DMS79 treated with DMSO at 0.1 percent for 48 hours (cell line): ENCODE measurements at places on chromosomes 3 and 15.

- DNase-seq: no peak
These were observed 279.8 kb downstream of the ROBO2 start for GRCh38 chr3:77319711-77320110.

DNA sequence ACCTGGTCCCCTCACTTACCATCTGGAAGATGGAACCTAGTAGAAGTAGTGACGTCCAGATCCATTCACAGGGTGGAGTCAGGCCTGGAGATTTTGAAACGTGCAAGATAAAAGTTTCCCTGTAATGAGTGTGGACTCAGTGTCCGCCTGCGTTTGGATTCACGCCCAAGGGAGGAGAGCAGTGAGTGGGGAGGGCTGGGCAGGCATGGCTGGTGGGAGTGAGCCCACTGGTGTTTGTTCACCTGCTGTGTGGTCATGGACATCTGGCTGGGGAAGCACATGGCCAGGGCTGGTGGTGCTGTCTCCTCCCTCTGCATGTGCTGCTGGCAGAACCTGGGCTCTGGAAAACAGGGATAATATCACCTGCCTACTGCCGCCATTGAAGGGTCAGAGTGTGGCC, 37.0 kb downstream of the RLBP1 start:
- DNase-seq: no peak

DNA sequence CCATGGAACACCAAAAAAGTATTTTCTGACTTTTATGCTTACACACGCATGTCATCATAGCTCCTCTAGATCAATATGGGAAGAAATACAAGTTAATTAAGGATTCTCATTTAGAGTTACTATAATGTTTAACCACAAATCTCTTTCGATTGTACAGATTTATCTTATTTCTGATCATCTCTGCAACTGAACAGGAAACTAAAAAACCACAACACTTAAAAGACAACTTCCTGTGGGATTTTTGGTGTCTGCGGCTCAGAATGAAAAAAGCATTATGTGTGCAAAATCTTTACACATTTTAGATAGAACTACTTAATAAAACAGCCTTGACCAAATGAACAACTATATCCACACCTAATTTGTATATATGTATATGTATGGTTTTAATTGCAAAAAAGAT, 3.0 kb upstream of the TJP1 start:
- no peak for DNase-seq

GRCh38 chr3:133161656-133162055, 123.5 kb downstream of the TMEM108 start:
- DNase-seq: peak; percentile 95

- DNase-seq: no peak
These were observed 234.6 kb downstream of the ADAMTS17 start for GRCh38 chr15:100107151-100107550.

- DNase-seq: no peak
These were observed 15.1 kb downstream of the TLNRD1 start for GRCh38 chr15:81015621-81016488.

GRCh38 chr3:141227752-141228151, 3.9 kb upstream of the PXYLP1 start:
- no peak for DNase-seq

GRCh38 chr3:170746175-170746942, 123.6 kb downstream of the RPL22L1 start:
- DNase-seq: no peak

DNA sequence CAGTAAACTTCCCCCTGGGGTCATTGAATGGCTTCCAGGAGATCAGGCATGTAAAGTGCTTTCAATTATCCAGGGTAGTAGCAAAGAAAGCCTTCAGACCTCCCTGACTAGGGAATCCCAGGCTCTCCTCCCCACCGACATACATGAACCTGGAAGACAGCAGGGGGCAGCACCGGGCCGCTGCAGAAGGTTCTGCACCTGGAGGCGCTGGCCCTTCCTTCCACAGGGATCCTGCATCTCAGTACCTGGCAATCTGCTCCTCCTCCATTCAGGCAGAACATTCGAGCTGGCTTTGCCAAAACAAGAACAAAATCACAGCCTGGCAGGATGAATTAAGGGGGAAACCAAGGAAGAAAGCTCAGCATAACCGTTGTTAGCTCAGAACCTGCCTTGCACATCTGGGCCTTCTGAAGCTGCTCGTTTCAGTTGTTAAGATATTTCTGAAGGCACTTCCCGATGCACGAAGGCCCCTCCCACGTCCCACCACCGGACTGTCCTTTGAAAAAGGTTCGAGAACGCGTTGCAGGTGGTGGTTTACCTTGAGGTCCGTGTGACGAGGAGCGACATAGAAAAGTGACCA, 237.7 kb downstream of the SLCO3A1 start:
- DNase-seq: peak; percentile 50

- no peak for DNase-seq
These were observed 276.5 kb upstream of the KCNMB2 start for GRCh38 chr3:178259703-178260102.

DNA sequence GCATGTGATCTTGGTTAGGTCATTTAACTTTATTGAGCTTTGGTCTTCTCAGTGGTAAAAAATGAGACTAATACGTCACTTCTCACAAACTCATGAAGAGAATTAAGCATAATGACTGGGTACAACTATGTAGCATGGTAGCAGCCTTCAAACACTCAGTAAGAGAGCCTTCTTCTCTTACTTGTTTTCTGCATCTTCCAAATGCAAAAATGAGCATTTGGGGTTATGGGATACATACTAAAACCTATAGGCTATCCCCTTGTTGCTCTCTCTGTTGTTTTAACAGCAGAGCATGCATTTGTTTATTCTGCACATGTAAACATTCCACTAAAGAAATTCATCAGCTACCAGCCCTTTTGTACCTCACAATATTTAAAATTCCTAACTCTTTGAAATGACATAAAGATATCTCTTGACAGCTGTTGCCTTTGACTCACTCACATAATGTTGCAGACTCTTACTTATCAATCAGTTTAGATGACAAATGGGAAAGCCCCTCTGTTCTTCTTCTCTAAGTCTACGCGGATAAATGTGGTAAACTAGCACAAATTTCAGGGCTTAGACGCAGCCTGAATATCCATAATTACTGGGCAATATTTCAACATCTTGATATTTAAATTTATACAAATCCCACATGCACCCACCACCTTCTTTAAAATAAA, 327.3 kb upstream of the SATB1 start:
- no peak for DNase-seq

GRCh38 chr3:47852604-47853602, 50.0 kb downstream of the DHX30 start:
- no peak for DNase-seq

- no peak for DNase-seq
These were observed 27.5 kb downstream of the BHLHE40 start for GRCh38 chr3:5006755-5007202.

DNA sequence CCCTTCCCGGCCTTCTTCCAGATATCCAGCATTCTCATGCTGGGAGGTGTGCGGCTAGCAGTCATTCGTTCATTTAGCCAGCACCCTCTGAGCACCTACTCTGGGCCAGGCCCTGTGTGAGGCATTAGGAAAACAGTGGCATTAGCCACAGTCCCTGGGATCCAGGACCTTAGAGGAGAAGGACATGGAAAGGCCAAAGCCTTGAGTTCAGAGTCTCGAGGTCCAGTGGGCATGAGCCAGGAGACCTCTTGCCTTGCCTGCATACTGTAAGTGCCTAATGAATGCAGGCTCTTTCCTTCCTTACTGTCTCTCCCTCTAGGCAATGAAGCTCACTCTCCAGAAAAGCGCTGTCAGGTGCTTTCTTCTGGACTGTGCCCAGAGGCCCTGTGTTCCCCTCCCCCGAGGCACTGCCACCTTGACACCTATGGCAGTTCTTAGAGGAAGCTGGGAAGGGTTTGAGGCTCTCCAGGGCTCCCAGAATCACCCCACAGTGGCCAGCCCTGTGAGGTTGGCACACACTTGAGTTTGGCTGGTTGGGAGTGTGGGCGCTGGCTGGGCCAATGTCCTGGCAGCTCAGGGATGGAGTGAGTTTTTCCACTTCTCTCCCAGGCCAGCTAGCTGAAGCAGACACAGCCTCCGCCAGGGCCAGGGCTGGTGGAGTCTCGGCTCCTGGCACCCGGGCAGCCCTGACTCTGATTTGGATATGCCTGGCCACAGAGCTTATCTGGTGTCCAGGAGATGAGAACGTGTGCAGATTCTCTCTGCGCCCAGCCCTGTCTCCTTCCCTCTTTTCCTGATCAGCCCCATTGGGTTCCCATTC, 5.4 kb downstream of the CORO2B start:
- DNase-seq: no peak

DNA sequence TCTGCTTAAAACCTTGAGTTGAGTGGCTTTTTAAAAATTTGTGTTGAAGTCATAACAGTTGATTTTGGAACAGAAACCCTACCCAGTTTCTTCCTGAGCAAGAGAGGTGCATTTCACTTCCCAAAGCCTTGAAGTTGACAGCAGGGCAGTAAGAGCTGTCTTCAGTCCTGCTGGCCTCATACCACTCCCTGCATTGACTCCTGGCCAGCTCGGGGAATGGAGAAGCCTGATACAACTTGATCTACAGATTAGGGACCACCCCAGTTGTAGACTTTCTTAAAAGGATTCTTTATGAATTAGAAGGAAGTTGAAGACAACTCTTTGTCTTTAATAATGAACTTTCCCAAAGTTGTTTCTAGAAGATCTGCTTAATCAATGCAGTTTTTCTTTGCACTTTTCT, 90.6 kb upstream of the FLNB start:
- no peak for DNase-seq

DNA sequence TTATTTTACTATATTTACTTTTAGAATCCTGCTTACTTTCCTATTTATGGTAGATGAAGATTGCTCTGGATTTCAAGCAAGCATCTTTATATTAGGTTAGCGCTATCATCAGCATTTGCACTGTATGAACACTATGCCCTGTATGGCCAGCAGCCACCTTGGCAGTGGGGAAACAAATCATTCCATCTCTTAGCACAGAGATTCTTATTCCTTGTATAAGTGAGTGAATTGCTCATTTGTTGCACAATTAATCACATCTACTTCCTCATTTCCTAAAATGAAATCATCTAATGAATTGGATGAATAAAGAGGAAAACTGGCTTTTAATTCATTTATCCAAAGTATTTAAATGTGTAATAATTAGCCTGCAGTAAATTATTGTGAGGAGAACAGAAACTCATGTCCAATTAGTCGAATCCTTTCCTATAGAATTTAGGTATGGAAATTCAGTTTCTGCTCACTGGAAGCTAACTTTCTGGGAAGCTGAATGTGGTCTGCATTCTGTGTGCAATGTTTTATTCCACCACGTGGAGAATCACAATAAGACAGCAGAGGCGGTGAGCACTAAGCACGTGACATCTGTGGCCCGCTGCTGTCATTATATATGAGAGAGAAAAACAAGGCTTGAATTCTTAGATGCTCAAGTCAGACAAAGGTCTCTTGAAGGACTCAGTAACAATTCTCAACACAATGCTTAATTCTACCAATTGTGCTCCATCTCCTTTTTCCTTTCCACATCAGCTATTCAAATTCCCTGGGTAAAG, 93.4 kb downstream of the PEX5L start:
- DNase-seq: no peak

DNA sequence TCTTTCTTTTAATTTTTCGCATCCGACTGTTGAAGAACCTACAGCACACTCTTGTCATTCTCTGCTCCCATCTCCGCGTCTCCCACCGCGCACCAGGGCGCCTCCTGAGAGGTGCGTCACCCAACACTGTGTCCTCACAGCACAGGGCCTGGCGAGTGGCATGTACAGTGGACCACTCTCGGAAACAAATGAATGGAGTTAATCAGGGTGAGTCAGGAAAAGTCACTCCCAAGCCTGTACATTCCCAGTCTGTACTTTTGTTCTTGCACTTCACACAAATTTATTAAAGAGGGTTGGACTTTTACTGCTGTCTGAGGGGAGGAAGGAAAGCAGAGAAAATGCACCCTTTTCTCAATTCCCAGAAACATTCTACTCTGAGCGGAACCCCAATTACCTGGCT, 625 bp downstream of the COL6A6 start:
- no peak for DNase-seq

DNA sequence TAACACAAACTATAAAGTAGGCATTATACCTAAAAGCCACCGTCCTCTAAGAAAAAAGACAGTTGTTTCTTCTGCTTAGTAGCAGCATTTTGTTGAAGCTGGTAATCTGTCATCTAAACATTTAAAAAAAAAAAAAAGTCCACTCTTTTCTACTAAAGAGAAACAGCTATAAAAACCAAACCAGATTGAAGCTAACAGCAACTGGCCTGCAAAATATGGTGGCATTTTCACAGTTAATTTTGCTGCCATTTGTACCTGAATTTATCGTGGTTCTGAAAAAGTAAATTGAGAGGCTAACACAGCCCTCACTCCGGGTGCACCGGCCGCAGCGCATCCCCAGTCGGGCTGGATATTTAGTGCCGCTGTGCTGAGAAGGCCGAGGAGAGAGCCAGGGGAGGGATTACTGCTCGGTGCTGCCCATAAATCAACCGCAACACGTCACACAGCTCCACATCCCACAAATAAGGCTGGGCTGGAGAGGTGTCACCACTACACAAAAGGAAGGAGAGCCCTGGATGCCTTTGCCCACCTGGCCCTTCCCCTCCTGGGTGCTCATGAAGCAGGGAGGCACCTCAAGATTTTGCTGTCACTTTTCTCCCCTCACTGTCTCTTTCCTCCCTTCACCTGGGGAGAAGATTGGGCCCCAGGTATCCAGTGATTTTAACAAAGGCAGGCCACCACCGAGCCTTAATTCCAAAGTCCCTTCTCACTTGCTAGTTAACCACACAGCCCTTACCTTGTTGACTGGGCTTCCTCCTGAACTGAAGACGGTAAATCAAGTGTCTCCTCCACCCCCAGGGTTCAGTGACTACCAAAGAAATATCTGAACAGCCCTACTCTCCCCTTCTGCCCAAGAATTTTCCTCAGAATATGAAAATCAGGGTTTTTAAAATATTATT, 44.4 kb downstream of the MECOM start:
- no peak for DNase-seq

GRCh38 chr15:82882273-82882928, 70.1 kb downstream of the HOMER2 start:
- DNase-seq: no peak

DNA sequence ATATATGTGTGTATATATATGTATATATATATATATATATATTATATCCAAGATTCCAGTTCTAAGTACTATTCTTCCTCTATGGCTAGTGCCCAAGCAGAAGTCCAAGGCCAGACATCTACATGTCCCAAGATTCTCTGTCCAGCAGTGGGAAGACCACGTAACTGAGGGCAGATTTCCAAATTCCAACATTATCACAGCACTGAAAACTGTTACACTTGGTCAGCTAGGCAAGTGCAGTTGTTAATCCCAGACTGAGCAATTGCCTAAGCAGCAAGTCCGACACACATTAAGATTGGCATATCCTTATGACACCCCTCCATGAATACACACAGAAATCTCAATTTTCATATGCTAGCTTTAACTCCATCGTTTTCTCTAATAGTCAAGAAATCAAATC, 1148.5 kb downstream of the IGSF11 start:
- DNase-seq: no peak

- no peak for DNase-seq
These were observed 17.4 kb upstream of the MFGE8 start for GRCh38 chr15:88930579-88930978.

- DNase-seq: no peak
These were observed 97.6 kb upstream of the VGLL3 start for GRCh38 chr3:87088430-87088992.

GRCh38 chr3:137820366-137820765, 56.3 kb downstream of the SOX14 start:
- no peak for DNase-seq
